ENCODE measurements at places on chromosomes 5 and 9.

GRCh38 chr5:124634228-124634739, 112.2 kb downstream of the ZNF608 start:
- DNase-seq: peak; percentile 34

GRCh38 chr9:994005-994404, 17.6 kb downstream of the DMRT3 start:
- DNase-seq: no peak

- DNase-seq: no peak
Observed at GRCh38 chr5:7755958-7756357, 95.0 kb downstream of the CFAP90 start.

DNA sequence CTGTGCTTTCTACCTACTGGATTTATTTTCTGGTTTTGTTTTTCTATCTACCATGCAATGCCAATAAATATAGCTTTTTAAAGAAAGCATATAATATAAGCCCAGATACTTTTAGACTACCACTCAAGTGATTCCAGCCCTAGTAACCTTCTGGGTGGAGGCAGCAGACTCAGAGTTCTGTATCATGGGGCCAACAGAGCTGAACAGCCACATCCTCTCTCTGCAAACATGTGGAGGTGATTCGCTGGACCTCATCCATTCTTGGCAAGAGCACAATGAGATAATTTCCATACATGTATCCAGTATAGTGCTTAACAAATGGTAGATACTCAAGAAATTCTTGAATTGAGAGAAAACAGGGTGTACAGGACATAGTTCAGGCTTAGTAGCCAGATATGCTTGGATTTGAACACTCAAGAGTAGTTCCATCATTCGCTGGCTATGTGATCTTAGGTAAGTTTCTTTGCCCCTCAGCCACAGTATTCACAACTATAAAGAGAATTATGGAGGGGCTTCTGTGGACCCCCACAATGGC, 124.5 kb downstream of the ASTN2 start:
- DNase-seq: no peak

Measured in AG20443 (cell line).